ENCODE measurements at places on chromosomes 5 and 9.

DNA sequence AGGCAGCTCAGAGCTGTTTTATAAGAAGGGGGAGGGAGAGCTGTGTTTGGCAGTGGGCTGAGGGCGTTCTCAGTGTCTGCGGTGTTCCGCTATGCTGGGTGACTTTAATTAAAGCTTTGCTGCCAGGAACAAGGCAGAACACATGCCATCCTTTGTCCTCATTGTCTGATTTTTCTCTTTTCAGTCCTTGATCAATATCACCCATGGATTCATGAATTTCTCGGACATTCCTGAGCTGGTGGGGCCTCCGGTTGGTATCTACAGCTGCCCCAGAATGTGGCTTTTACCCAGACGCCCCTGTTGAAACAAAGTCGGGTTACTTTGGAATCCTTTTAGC lies 66.5 kb upstream of the TGFBR1 start:
- DNase-seq = no peak

DNA sequence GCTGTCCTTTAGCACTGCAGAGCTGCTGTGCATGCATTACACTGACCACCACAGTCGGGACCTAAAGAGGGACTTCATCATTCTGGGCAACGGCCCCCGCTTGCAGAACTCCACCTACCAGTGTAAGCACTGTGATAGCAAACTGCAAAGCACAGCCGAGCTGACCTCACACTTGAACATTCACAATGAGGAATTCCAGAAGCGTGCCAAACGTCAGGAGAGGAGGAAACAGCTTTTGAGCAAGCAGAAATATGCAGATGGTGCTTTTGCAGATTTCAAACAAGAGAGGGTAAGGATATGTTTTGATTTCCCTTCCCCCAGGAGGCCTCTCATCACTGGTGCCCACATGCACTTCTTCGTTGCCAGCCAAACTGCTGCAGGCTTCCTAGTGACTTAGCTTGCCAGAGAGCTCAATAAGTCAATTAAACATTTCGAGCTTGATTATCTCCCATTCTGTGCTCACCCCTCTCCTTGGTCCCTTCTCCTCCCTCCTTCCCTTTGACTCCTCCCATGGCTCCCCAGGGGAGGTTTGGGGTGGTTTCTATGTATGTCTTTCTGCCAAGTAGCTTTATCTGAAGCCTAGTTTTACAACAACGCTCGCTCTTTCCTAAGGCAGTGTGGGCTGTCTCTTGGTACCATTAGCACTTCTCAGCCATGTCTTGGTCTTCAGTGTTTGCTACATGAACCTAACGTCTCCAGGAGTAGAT lies 66.7 kb downstream of the ZNF462 start:
- no peak for DNase-seq

DNA sequence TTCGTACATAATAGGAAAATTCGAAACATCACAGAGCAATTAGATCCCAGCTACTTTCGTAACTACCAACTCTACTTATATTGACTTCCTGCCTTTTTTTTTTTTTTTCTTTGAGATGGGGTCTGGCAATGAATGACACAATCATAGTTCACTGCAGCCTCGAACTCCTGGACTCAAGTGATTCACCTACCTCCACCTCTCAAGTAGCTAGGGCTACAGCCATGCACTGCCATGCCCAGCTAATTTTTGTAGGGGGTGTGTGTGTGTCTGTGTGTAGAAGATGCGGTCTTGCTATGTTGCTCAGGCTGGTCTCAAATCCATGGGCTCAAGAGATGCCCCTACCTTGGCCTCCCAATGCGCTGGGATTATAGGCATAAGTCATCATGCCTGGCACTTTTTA lies 5.8 kb upstream of the PAIP2 start:
- no peak for DNase-seq

GRCh38 chr9:26260238-26260637 lies 582.0 kb upstream of the TUSC1 start:
- no peak for DNase-seq

DNA sequence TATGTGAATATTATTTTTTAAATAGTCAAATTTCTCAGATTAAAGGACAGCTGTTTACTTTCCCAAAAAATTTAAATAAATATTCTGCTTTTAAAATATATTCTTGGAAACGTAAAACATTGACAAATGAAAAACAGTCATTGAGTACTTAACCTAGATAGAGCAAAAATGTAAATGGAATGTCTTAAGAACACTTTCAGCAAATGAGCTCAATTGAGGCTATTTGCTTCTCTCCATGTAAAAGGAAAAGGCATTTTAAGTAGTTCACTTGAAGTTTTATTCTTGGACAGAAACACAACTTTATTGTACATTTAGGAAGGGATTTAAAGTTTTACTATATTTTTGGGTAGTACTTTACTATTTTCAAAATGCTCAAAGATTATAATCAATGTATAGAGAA lies 983.6 kb upstream of the TYRP1 start:
- no peak for DNase-seq

- DNase-seq = no peak
These were observed 69.1 kb downstream of the PBX3 start for GRCh38 chr9:125816321-125816720.

DNA sequence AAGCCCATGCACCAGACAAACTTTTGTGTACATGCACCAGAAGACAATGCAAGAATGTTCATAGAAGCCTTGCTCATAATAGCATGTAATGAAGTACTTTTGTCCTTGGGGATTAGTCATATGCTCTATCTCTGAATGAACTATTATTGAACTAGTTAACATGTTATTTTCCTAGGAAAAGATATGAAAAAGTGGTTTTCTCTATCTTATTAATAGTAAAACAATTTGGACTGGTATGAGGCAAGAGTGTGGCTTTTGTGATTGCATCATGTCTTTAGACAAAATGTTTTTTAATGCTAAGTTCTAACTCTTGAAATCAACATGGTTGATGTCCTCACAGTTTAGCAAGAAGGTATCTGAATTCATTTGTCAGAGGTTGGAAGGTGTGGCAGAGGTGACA lies 55.7 kb upstream of the SPDL1 start:
- DNase-seq = no peak

GRCh38 chr9:86500031-86500430 lies 145.8 kb upstream of the TUT7 start:
- DNase-seq = no peak

DNA sequence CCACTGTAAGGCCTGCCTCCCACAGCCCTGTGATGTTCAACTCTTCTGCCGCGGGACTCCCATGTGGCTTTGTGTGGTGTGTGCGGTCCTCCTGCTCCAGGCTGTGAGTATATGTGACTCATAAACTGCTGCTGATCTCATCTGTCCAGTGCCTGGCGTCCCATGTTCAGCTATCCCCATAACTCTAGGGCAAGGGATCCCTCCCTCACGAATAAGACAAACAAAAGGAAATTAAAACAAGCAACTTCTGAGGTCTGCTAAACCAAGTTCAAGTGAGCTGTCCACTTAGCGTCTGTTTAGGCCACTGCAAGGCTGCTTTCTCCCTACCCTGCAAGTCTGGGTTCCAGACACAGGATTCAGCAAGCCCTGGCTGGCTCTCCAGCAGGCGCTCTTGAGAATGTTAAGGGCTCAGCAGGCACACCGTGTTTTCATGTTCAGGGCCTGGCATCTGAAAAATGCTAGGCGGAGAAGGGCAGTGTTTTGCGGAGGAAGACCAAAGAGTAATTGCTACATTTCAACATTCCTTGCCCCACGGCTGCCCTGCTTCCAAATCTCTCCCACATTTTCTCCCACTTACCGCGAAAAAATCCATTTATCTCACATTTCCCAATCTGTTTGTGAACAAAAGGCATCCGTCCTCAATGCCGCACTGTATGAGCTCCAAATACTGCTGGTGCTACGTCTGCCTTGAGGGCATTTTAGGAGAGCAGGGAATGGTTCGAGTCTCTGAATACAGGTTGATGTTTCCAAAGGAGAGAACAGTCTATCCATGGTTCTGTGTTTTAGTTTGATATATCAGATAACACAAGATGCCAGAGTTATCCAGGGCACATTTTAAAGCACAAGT lies 280.2 kb downstream of the SEMA5A start:
- DNase-seq = no peak

DNA sequence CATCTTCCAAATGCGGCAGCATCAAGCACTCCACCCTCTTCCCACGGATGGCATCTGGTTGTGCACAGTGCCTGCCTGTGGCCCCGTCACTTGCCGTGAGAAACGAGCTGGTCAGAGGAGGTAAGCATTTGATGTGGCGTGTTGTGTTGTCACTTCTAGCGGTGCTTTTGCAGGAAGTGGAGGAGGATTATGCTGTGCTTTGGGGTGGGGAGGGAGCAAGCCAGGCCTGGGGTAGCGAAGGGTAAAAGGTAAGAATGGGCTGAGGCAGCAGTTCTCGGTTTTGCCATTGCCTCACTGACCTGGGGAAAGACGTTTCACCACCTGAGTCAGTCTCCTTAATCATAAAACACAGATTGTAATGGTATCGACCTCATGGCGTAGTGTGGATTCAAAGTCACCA lies 2.3 kb upstream of the POMT1 start:
- DNase-seq = peak; percentile 85
